Stimulated activated CD4-positive, alpha-beta T cell treated with anti-CD3 and anti-CD28 coated beads, Interleukin-15, amount 100 ng/mL, for 1 hour (primary cell): ENCODE measurements at places on chromosomes 5 and 9.

- DNase-seq: no peak
Measured at GRCh38 chr9:131969469-131969989, 110.1 kb downstream of the MED27 start.

GRCh38 chr5:93665648-93666047, 75.8 kb downstream of the POU5F2 start:
- DNase-seq: no peak

DNA sequence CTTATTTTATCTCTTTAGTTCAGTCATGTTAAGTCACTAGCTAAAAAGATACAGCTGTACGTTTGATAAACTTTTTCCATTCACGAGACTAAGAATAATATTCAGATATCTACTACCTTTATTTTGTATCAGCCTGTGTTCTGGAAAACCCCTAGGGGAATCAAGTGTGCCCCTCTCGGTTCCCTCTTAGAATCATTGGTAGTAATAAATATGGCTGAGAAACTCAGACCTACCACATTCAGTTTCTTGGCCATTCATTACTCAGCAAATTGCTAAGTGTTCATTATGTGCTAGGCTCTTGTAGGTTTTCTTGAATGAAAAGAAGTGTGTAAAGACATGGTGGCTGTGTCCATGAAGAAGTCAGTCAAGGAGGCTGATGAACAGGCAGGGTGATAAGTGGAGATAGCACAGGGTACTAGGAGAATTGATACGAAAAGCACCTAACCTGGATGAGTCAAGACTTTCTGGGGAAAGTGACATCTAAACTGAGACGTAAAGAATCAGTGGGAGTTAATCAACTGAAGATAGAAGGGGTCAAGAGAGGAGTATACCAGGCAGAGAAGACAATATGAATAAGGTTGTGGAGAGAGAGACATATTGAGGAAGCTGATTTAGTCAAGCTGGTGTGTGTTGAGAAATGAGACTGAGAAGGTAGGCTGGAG, 86.2 kb downstream of the CSNK1G3 start:
- DNase-seq: no peak

GRCh38 chr9:36192196-36192595, 1.5 kb downstream of the CLTA start:
- no peak for DNase-seq

DNA sequence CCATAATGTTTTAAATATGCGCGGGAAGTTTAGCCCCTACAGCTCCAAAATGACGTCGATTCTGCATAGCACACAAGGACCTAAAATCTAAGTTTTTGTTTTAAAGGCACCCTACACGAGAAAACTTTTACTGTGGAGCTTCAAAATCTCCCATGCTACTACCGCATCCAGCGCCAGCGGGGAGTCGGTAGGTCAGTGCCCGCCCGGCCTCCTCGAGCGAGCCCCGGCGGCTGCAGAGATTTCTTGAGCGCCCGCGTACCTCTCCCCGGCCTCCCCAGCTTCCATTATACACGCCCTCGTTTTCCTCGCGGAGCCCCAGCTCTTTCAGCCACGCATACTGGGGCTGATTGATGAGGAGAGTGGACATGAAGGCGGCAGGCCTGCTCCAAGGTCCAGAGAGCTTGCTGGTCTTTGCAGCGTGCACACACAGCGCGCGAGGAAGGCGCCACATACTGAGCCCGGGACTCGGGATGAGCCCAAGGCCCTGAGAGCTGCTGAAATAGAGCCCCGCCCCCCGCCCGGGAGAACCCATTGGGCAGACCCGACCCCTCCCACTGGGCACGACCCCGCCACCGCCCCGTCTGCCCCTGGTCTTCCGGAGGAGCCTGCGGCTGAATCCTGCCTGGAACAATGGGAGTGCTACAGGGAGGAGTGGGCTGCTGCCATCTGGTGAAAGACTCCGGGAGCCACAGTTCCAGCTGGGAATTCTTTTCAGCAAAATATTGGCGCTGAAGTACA, at the start of gene ALDH7A1:
ALDH7A1 (minus strand) TSS at position 472 of the 738 bp plus-strand sequence; CDS start at position 451, 21 bp downstream.
- peak; percentile 13 for DNase-seq

- no peak for DNase-seq
Measured at GRCh38 chr5:44622331-44622730, 186.4 kb upstream of the MRPS30 start.

DNA sequence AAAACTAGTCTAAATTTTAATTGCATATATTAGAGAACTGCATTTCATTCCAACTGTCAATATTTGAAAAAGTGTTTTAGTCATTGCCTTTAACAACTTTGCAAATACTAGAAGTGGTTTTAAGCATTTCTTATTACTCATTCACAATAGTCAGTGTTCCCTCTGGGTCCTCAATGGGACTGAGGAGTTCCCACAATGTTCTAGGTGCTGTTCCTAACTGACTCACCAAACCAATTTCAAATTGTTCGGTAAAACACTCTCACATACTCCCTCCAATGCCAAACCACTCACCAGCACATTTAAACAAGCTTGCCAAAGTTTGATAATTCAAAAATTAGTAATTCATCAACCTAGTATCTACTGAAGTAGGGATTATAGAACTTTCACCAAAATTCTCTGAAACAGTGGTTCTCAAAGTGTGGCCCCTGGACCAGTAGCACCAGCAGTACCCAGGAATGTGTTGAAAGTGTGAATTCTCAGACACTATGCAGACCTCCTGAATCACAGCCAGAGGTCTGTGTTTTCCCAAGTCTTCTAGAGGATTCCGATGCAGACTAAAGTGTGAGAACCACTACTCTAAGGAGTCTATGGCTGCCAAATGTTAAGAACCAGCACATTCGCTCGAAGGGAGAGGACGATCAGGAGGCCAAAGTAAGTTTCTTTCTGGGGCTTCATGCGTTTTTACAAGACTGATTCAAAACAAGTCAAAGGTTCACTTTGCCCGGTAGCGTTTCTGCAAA, 72.8 kb downstream of the APBA1 start:
- no peak for DNase-seq

- DNase-seq: no peak
Measured at GRCh38 chr9:133102190-133103021, 18.6 kb downstream of the RALGDS start.

GRCh38 chr5:166401391-166401790, 1890.1 kb upstream of the WWC1 start:
- no peak for DNase-seq

GRCh38 chr9:2180154-2180553, 165.0 kb downstream of the SMARCA2 start:
- no peak for DNase-seq

DNA sequence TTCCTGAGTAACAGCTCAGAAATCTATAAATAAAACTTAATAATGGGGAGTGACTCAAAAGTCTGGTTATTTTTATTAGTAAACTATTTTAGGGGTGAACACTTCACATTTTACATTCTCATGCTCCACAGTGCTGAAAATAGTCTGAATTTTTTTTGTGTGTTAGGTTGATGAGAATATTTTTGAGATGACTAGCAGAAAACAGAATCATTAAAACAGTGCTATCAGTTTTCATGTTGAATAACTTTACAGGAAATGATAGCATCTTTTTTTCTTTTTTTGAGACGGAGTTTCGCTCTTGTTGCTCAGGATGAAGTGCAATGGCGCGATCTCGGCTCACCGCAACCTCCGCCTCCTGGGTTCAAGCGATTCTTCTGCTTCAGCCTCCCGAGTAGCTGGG, 60.3 kb downstream of the TMC1 start:
- no peak for DNase-seq

- DNase-seq: no peak
Measured at GRCh38 chr5:67986761-67987160, 228.8 kb upstream of the PIK3R1 start.

- DNase-seq: no peak
Measured at GRCh38 chr5:119273391-119273839, 82.4 kb upstream of the TNFAIP8 start.

GRCh38 chr9:103730866-103731265, 363.2 kb upstream of the SMC2 start:
- DNase-seq: no peak

GRCh38 chr5:517535-518100, 6.6 kb downstream of the SLC9A3 start:
- no peak for DNase-seq

DNA sequence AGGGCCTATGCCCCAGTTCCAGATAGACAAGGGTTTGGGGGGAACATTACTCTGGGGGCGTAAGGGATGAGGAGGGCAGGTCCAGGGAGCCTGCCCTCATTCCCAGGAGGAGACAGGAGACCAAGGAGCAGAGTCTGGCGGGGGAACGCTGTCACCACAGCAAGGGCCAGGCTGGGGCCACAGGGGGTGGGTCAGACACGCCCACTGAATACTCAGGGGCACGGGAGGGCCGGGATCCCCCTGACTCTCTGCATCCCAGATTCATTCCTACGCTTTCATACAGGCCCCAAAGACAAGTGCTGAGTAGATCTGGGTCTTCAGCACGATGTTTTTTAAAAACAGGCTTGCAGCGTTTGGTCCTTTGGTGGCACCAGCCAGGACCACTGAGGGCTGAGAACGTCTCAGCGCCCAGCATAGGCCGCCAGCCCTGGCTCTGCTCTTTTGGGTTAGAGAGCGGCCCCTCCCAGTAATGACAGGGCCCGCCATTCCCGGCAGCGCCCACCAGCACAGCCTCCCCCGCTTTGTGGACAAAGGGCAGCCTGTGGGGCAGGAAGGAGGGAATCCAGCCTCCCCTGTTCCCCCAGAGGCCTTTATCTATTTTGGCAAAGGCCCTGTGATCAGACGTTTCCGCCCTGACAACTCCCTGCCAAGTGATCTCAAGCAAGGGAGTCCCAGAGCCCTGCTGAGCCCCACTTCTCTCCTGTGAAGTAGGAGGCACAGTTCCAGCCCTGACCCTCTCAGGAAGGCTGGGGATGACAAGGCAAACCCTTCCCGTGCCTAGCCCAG, 24.9 kb downstream of the NEK6 start:
- DNase-seq: no peak

DNA sequence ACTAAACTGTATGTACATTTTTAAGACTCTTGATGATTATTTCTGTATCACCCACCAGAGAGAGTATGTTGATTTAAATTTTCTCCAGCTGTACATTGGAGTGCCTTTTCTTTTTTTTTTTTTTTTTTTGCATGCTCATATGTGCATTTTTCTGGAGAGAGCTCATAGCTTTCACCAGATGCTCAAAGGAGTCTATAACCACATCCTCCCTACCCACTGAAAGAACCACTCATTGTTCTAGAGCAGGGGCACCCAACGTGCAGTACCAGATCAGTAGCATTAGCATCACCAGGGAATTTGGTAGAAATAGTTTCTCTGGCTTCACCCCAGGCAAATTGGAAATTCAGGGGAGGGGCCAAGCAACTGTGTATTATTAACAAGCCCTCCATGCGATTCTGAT, 53.9 kb upstream of the TMEM171 start:
- DNase-seq: no peak

- no peak for DNase-seq
Measured at GRCh38 chr5:34706084-34706483, 50.0 kb downstream of the RAI14 start.

DNA sequence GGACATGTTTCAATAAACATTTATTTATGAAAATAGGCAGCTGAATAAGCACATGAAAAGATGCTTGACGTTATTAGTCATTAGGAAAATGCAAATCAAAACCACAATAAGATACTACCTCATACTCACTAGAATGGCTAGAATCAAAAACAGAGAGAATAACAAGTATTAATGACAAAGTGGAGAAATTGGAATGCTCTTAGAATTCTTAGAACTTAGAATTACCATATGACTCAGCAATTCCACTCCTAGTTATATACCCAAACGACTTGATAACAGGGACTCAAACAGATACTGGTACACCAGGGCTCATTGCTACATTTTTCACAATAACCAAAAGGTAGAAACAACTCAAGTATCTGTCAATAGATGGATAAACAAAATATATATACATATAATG, 15.1 kb upstream of the TRIM36 start:
- no peak for DNase-seq

GRCh38 chr9:133367221-133367620, 8.6 kb downstream of the SURF4 start:
- no peak for DNase-seq

GRCh38 chr5:173920024-173920753, 32.0 kb downstream of the CPEB4 start:
- no peak for DNase-seq

- DNase-seq: no peak
Measured at GRCh38 chr5:174524351-174524750, 200.0 kb upstream of the MSX2 start.

DNA sequence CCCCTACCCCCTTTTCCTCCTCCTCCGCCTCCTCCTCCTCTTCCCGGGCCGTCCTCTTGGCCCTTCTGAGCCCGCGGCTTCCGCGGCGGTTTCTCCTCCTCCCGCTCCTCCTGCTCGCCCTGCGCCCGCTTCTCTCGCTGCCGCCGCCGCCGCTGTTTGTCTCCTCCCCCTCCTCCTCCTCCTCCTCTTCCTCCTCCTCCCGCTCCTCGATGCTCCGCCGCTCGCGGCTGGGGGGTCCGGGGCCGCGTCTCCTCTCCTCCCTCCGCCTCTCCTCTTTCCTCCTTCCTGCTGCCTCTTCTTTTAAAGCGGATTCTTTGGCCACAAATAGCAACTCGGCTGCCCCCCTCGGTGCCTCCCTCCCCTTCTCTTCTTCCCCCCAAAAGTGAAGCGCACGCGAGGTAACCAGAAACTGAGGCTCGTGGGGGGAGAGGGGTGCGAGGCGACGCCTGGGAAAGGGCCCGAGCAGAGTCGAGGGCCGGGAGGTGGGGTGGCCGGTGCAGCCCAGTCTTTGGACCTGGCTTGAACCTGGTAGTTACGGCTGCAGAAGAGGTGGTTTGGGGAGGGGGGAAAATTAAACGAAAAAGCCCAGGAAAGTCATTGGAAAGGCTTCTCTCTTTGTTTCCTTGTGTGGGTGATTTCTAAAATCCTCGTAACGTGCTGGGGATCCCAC, 1058.5 kb upstream of the DMAC1 start:
- no peak for DNase-seq

DNA sequence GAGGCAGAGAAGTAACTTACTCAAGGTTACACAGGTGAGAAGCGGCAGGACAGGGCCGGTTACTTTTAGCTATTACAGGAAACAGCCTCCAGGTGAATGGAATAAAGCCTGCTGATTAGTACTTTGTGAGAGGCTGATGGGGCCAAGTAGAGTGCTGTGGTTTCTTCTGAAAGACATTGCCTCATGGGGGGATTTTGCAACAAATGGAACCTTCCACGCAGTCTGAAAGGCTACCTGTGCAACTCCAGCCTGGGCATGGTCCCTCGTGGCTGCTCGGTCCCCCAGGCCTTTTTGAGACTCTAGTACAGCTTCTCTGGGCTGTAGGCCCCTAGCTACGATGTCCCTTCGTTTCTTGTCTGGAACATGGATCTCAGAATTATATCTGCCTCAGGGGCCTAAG, 2.0 kb downstream of the TMEM268 start:
- no peak for DNase-seq

GRCh38 chr5:132446621-132447020, 44.0 kb downstream of the IRF1 start:
- no peak for DNase-seq

GRCh38 chr9:104831681-104832080, 67.8 kb downstream of the NIPSNAP3B start:
- DNase-seq: no peak
